ENCODE measurements at places on chromosomes 16 and 17.

- DNase-seq: no peak
Observed at GRCh38 chr17:71633391-71633849, 487.4 kb upstream of the SOX9 start.

DNA sequence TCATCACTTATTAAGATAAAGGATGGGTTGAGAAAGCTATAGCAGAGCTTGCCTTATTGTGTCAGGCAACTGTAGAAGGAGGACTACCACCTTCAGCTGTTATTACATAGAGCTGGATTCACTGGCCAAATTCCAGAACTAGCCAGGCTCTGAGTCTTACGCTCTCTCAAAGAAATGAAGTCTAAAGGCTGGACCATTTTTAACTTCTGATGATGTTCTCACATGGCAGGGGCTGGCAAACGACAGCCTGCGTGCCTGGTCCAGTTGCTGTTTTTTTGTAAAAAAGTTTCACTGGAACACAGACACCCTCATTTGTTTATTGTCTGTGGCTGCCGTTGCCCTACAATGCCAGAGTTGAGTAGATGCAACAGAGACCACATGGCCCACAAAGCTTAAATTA, 21.2 kb downstream of the TRAF4 start:
- no peak for DNase-seq

GRCh38 chr17:82378741-82379021, 7.1 kb downstream of the UTS2R start:
- DNase-seq: no peak

- no peak for DNase-seq
Observed at GRCh38 chr17:5045496-5045895, 10.3 kb upstream of the SLC52A1 start.

GRCh38 chr17:65786479-65786878, 225.0 kb upstream of the AXIN2 start:
- DNase-seq: no peak

DNA sequence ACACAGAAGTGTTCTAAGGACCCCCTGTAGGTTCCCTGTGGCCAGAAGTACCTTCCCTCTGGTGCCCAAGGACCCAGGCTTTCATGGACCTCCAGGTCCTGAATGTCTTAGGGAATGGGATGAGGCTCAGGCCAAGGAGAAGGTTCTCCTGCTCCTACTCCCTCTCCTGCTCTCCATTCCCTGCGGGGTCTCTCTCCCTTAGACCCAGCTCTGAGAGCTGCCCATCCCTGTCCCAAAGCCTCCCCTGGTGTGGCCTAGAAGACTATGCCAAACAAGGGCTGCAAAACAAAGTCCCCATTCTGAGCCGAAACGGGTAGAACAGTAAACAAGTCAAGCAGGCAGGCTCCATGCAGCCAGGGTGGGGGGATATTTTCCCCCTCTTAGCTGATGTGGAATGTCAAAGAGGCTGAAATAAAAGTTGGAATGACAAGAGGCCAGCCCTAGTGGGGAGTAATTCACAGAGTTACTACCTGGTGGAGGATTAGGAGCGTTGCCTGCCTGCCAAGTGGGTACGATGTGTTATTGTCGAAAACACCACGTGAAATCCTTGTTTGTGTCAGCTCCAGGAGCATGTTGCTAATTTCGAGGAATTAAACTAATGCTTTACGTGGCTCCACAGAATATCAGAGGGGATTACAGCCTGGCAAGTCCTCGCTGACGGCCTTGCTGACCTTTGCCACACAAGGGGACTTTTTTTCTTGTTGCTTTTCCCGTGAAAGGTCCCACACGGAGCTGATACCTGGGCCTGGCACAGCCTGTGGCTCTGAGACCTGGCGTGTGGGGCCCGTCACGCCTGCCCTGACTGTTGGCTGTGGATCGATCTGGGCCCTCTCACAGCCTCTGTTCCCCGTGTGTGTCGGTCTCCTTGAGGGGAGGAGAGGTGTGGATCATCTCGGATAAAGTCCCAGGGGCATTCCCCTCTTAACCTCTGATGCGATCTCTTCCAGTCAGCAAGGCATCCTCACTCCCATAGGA, 2.9 kb downstream of the WFIKKN2 start:
- DNase-seq: no peak

DNA sequence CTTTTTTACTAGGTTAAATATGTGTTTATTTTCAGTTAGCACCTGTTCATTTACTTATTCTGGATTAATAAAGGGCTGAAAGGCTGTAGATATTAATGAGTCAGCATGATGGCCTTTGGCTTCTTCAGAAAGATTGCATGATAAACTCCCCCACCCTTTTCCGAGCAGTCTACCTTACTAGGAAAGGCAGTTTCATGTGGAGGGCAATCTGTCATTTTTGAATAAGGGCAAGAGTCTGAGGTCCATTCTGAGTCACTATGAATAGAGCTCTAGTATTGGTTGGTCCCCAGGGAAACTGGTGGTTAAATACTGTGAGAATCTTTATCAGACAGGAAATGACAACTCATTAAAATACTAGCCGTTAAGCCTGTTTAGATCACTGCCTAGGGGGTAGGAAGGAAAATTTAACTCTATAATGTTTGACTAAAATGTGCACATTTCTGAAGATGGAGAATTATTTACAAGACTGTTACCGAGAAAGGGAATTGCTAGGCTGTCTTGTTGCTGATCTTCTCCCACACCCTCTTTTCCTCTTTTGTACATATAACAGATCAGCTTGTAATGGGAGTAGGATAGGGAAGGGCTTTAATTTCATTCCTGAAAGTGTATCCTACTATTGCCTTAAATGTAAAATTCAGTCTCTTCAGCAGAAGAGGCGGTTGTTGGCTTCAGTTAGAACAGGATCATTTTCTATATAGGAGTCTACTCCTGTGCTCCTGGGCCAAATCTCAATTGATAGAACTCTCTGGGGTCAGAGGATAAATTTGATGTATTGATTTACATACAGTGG, 63.3 kb downstream of the TUBD1 start:
- no peak for DNase-seq

GRCh38 chr16:67339453-67339852, 12.8 kb downstream of the LRRC36 start:
- no peak for DNase-seq

DNA sequence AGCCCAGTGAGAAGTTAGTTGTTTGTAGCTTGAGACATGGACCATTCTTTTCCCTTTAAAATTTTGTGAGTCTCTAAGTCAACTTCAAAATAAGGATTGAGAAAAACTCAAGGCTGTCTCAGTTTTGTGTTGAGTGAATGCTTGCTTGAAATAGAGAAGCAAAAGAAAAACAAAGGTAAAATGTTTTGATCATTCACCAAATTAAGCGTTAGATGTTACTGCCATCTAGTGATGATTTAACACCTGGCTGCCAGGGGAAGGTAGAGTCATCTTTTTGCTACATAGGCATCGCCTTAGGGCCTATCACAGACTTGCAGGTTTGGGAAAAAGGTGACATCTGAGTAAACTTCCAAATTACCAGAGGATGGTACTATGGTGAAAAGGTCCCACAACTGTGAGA, 74.4 kb downstream of the PCTP start:
- DNase-seq: no peak

- no peak for DNase-seq
Observed at GRCh38 chr17:8475781-8476180, 40.1 kb downstream of the NDEL1 start.

- DNase-seq: no peak
Observed at GRCh38 chr17:17151962-17152361, 54.2 kb downstream of the PLD6 start.

- DNase-seq: no peak
Observed at GRCh38 chr16:11405331-11406176, 60.3 kb downstream of the RMI2 start.

DNA sequence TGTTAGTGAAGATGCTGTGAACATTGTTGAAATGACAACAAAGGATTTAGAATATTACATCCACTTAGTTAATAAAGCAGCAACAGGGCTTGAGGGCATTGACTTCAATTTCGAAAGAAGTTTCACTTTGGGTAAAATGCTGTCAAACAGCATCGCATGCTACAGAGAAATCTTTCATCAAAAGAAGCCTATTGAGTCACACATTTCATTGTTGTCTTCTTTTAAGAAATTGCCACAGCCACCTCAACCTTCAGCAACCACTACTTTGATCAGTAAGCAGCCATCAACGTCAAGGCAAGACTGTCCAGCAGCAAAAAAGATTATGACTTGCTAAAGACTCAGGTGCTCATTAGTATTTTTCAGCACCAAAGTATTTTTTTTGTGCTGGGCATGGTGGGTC, 13.2 kb upstream of the MAP2K6 start:
- DNase-seq: no peak

- no peak for DNase-seq
Observed at GRCh38 chr16:10090816-10091215, 91.4 kb downstream of the GRIN2A start.

- DNase-seq: no peak
Observed at GRCh38 chr16:10971560-10971961, 27.2 kb downstream of the CLEC16A start.

DNA sequence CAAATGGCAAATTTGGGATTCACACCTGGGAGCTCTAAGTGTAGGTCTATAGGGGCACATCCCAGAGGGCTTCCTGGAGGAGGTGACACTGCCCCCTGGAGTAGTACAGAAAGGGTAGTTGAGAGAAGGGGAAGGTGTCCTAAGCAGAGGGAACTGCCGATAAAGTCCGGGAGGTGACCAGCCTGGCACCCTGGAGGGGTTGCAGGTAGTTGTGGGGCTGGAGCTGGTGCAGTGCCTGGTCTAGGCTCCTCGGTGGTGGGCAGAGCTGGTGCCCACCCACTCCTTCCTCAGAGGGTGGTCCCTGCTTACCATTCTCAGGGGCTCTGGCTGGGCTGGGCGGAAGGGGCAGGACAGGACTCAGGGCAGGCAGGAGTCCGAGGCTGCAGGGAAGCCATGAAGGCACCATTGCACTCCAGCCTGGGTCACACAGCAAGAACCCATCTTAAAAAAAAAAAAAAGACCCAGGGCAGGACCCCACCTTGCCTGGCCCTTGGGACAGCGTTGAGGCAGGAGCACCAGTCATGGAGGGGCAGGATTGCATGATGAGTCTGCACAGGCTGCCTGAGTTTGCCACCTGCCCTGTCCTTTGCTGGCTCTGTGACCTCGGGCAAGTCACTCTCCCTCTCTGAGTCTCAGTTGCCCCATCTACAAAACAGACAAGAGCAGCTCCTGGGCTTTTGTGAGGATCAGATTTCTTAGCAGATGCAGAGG, 43.8 kb downstream of the LAT start:
- no peak for DNase-seq

DNA sequence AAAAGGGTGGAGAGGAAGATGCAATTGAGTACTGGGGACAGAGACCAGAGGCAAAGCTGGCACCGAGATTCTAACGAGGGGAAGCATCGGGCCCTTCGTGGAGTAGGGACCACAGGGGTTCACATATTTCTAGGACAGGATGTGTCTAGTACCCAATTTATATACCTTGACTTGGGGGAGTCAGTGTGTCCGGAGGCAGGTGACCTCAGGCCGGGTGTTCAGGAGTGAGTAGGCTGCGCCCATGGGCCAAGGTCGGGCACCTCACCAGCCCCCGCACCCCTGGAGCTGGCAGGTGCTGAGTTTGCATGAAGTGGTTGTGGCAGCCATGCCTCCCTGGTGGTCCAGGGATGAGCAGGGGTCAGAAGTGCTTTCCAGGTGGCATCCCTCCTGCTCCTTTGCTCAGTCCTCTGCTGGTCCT, 8.6 kb upstream of the NXPH3 start:
- DNase-seq: no peak

- no peak for DNase-seq
Observed at GRCh38 chr17:65231086-65231485, 93.9 kb downstream of the RGS9 start.

DNA sequence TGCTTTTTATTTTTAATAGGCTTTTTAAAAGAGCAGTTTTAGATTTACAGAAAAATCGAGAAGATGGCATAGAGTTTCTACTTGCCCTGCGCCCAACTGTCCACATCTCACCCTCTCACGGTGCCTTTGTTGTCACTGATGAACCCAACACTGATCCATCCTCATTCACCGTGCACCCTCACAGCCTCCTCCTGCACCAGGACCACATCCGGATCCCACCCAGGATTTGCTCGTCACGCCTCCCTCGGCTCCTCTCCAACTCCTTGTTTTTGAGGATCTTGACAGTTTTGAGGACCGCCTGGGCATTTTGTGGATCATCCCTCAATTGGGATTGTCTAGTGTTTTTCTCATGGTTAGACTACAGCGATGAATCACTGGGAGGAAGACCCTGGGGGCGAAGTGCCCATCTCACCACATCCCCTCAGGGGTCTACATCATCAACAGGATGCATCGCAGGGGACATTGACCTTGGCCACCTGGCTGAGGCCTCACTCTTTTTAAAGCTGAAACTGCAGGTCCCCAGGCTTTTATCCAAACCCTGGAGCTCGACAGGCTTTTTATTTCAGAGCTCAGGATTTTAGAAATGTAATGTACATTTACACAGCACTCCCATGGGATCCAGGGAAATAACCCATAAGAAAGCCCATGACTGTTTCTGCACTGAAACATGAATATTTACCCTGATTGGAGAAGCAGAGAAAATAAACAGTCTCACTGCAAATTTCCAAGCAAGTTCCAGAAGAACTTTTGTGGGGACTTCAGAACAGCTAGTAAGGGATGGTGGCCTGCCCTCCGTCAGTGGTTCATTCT, 71.8 kb upstream of the ZNF469 start:
- no peak for DNase-seq

DNA sequence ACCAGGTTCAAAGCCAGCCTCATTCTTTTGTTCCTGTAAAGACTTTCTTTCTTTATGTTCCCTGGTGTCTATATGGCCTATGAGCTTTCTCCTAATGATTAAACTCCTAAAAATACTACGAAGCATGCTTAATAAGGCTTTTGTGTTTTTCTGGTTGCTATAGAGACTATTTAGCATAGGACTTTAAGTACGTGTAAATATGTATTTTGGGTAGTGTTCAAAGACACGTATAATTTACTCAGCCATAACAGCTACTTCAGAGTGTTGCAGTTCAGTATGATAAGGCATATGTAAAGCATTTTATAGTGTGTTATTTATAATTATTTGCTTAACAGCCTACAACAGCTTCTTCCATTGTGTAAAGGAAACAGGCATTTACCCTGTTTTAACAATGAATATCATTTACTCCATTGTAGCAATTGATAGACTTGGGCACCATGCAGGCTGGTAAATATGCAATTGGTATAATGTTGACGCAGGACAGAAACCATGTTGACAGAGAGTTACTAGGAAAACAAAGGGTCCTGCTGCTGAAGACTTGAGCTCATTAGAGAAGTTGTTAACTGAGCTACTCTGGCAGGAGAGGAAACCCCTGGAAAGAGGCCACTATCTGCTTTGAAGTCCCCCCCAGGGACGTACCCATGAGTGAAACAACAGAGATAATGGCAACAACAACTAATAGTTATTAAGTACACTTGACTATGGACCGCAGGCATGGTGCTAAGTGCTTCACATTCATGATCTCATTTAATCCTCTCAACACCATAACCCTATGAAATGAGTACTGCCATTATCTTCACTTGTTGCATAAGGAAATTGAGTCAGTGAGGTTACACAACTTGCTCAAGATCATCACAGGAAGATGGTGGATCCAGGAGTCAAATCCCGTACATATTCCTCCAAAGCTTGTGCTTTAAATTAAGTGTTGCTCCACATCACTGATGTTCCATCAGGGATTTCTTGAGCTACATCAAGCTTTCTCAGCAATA, 342.2 kb upstream of the DYNLRB2 start:
- DNase-seq: no peak

Measured in stimulated activated CD8-positive, alpha-beta memory T cell treated with anti-CD3 and anti-CD28 coated beads, Interleukin-2, amount 100 ng/mL, for 1 hour (primary cell).